ENCODE measurements at places on chromosomes 7 and 10. TPM values are rescaled to one million over a fixed set of nuclear protein-coding genes. Genes with fewer than 3 reads are reported as not detected.

Gene ITPRID1
- 0.73 TPM for total RNA-seq

Gene CCT6A
- total RNA-seq, result 54.6 TPM

Gene LDB3
- not detected for total RNA-seq

Gene PRR15
- not detected for total RNA-seq

Gene PTPRE
- total RNA-seq, result 205 TPM

Gene NEUROG3
- not detected for total RNA-seq

Gene ZNF239
- 0.31 TPM for total RNA-seq

Gene TET1
- total RNA-seq, result 1.5 TPM

Gene FBXL13
- total RNA-seq, result 1.9 TPM

Gene TMEM209
- total RNA-seq, result 16.2 TPM

Gene SLC25A40
- 9.7 TPM for total RNA-seq
